ENCODE measurements at places on chromosomes 7 and 10.

DNA sequence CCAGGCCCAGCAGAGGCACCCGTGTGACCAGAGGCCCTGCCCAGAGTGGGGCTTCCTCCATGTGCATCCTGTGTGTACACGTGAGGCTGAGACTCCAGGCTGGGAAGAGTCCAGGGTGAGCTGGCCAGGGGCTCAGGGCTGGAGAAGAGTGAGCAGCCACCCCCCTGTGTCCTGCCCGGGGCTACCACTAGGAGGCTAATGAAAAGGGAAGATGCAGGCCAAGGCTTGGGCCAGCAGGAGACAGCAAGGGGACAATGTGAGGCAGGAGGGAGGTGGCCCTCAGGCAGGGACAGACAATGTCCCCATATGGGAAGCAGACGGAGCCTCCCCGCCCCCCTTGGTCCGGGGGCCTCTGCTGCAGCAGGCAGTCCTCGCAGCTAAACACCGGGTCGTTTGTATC is 102.0 kb downstream of the HIF1AN start:
- DNase-seq: peak; percentile 46

- no peak for DNase-seq
These were observed 8.0 kb upstream of the CFAP70 start for GRCh38 chr10:73366381-73367298.

- peak; percentile 11 for DNase-seq
These were observed 30.9 kb upstream of the DKK1 start for GRCh38 chr10:52283174-52283573.

DNA sequence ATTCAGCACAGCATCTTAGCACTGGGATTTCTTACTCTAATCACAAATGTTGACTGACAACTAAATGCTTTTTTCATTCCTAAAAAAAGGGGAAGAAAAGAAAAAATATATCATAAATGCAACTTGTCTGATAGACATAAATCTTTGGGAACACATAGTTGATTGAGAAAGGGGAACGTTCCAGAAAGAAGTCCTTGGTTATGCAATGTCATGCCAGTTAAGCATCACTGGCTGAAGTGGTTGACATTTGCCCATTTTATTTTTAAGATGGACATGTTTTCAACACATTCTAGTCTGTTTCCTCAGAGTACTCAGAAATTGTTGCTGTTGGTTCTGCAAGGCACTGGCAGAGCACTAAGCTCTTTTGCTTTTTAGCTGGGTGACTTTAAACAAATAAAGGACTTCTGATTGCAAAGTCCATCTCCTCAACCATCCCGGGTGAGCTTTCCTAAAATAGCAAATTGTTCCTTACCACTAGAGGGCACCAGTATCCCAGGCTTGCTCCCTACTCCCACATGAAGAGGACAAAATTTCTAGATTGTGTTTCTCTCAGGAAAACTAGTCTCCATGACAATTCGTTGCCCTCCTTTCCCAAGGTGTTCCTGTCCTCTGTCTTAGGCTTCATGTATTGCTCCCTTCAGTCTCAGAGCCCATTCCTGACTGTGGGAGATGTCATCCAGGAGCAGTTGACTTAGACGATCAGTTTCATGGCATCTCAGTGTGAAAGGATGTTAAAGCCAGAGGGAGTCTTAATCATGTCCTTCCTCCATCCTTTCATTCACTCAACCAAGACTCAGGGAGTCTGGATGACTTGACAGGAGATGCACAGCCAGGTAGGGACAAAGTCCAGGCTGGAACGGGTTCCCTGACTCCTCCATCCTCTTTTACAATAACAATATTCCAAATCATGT is 23.9 kb downstream of the OPALIN start:
- peak; percentile 54 for DNase-seq

DNA sequence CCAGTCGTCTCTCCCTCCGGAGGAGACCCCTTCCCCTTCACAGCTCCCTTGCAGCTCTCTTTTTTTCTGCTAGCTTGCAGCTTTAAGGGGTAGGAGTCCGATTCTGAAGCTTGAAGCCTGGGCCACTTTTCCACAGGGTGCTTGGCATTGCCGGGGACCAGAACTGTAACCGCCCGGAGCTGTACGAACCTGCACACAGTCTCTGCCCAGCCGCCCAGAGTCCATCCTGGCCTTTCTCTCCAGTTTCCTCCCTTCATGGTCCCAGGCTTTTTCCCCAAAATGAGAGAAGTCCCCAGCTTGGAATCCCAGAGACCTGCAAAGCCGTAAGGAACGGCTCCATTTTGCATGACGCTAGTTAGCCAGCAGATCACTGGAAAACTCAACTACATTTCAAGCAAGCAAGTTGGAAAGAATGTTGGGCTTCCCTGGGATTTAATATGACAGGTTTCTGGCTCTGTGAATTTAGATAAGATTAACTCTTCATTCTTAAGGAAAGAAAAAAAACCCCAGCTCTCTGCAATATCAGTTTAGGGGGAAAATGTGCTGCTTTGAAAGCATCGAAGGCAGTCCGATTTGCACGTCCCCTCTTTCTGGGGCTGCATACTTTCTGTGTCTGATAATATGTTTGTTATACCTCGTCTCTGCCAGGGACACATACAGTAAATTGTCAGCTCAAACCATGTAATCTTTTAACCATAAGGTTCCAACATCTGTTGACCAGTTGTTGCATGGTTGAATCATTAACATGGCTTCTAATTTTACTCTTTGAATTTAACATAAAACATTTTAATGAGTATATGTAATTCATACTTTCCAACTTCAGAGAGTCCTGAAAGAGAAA is 190.0 kb upstream of the LYZL2 start:
- DNase-seq: no peak

DNA sequence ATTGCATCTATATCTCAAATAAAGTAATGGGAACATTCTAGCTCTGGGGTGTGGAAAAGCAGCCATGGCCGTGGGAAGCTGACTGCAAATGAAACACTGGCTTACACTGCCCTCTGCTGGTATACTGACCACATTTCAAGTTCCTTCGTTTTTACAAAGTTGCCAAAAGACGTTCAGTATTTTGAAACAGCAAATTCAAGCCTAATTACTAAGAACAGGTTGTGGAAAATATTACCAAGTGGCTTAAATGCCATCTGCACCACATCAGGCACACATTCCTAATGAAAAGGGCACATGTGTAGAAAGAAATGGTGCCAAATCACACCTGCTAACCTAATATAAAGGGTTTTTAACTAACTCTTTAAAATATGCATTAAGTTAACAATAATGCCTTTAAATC is 83.9 kb downstream of the JAZF1 start:
- DNase-seq: peak; percentile 67

GRCh38 chr10:47158116-47159071 is 141.6 kb upstream of the GDF10 start:
- DNase-seq: no peak

- no peak for DNase-seq
These were observed 488.8 kb upstream of the MKI67 start for GRCh38 chr10:128614802-128615553.

DNA sequence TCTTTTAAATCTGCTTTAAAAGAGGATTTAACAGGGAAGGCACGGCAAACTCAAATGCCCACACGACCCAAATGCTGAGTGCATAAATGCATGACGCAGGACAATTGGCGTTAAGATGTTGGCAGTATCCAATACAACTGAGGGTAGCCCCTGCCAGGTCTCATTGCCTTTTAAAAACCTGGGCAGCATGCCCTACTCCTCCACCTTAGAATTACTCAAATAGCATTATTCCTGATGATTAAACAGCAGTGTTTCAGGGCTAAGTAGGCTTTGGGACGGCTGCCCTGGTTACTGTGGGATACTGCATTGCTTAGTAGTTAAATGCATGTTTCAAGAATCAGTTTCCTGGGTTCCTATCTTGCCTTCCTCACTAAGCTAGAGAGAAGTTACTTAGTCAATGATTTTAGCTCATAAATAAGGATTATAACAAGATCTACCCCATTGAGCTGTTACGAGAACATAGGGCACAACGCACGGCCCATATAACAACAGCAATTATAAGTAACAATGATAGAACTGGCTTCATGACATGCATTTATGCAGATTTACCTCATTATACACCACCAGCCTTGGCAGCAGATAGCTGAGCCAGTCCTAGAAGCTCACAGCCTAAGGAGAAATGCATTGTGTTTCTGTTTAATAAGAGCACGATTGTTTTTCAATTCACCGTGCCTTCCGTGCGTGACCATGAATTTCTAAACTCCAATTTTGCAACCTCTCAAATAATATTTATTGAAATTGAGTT is 7.9 kb downstream of the TUBAL3 start:
- DNase-seq: no peak

GRCh38 chr7:150384406-150385301 is 5.5 kb downstream of the ZNF775 start:
- DNase-seq: no peak

GRCh38 chr7:91880016-91880412 is 488 bp downstream of the MTERF1 start:
- no peak for DNase-seq

DNA sequence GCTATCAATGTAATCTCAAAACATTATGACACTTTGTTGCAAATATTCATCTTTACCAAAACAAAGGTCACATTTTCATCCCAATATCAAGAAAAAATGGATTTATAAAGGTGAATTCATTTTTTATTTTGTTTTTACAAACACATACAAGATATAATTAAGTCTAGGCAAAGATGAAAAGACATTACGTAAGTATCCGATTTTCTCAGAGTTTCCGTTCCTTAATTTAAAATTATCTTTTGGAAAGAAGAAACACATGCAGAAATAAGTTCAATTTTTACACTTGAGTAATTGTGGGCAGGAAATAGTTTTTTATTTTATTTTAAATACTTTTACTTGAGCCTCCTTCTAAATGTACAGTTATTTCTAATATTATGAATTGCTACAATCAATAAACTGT is 24.6 kb downstream of the RTKN2 start:
- DNase-seq: no peak

- DNase-seq: no peak
These were observed 3.3 kb downstream of the ALOX5 start for GRCh38 chr10:45377321-45377720.

- DNase-seq: peak; percentile 76
These were observed 33.3 kb downstream of the A1CF start for GRCh38 chr10:50851884-50852671.

GRCh38 chr10:29648114-29648982 is 13.6 kb upstream of the SVIL start:
- no peak for DNase-seq

DNA sequence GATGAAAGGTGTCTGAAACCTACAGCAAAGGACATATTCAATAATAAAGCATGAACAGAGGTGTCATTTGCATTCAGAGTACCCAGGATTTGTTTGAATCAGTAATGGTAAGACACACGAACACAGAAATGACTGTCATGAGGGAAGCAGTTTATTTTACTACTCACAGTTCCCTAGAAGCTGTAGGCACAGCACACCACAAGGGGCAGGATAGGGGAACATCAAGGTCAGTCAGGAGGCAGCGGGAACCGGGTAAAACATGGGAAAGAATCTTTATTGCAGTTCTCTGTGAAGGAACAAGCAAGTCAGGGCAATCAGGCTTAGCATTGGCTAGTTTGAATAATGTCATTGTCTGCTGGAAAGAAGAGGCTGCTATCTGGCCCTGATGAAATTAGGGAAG is 70.2 kb upstream of the PDSS1 start:
- DNase-seq: peak; percentile 71

DNA sequence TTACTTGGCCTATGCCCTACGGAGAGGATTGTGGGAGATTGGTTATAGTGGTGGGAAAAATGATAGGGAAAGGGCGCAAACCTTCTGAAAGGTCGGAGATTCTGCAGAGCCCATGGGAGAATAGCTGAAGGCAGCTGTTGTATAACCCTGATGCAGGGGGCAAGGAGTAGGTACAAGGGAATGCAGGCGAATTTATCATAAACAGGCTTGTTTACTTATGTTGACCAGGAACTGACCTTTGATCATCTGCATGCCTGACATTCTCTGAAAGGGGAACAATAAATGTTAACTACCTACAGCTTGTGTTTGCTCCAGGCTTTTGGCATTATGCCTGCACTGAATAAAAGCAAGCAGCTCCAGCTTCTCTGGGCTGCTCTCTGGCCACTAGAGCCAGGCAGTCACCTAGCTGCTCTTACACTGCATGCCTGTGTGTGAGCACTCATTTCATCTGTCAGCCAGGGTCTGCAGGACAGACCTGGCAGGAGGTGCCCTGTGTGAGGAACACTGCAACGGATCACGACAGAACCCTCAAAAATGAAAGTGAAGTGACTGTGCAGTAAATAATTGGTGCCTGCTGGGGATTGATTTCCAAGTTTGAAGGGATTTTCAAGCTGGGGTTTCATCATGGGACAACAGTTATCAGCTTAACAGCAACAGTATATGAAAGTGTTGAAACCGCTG is 31.1 kb upstream of the ABCA13 start:
- no peak for DNase-seq

- DNase-seq: peak; percentile 43
These were observed 58.7 kb downstream of the CYP51A1 start for GRCh38 chr7:92075455-92076158.

DNA sequence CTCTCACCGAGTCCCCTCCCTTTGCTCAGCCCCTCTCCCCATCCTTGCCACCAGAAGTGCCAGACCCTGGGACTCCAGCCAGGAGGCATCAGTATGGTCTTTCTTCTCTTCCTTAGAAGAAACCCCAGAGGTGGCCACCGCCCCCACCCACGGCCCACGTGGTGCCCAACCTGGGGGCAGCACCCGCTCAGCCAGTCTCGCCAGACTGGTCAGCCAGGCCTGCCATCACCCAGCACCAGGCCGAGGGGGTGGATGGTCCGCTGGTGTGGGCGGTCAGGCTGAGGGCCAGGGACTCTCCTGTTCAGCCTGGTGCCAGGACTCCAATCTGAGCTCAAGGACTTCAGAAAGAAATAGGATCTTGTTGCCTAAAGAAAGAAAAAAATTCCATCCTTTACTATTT is 5.8 kb upstream of the CLDN4 start:
- DNase-seq: no peak

DNA sequence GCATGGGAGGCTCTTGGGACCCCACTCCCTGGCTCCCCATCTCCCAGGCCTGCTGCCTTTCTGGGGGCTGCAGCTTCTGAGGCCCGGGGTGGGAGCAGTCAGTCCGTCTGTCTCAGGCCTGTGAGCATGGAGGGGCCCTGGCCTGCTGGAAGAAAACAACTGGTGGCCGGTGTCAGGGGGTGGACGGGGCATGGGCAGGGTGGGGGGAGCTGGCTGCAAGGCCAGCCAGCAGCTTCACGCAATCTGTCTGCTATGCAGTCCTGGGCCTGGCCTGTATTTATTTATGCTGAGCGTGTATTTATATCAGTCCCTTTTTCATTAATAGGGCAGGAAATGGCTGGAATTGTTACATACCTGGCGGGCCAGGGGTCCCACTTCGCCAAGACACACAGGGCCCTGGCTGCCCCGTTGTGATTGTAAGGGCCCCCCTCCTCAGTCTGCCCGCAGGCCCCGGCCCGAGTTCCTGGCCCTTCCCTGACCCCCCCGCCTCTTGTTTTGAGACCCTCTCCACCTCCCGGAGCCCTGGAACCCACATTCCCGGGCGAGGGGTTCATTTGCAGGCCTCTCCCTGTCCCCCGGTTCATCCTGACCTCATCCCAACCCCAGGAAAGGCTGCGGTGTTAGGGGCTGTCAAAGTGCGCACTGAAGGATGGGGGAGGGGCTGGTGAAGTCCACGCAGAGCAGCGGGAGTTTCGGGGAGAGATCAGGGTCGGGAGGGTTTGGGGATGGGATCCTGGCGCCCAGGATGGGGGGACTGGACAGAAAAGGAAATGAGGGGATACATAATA is 8.2 kb downstream of the TMEM270 start:
- no peak for DNase-seq
